ENCODE measurements at places on chromosomes 11 and 22.

DNA sequence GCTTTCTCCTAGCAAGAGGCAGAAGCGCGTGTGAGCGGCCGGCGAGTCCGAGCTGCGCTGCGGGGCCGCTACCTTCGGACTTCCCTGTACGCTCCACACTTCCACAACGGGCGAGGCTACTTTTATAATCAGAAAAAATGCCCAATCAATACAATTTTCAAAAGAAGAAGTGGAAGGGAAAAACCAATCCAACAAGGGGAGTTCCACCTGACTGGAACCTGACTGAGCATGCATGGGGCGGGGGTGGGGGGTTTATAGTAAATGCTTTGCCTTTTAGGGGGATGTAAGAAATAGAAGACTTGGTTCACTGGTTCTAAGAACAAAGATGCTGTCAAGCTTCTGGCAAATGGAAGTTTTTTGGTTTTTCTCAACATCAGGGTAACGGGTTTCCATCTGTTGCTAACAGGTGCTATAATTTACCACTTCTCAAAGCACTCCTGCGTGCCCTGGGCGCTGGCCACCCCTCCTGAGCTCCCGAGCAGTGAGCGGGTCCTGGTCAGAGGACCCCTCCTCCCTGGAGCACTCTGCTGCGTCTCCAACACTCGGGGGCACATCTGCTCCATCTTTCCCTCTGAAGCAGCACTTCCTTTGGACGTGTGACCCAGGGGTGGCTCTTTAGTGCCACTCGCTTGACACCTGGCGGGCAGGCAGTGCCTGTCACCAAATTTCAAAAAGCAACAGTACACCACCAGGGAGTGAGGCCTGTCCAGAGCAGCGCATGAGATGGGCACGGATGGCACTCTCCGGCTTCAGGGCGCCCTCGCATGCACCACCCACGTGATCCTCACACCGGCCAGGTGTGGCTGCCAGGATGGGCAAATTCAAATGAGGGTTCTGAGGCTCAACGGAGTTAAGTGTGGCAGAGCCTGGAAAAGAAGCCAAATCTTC, 21.6 kb upstream of the BID start:
- no peak for DNase-seq

GRCh38 chr22:39984746-39985145, 10.0 kb upstream of the FAM83F start:
- no peak for DNase-seq

- DNase-seq, result no peak
These were observed 55.4 kb downstream of the ST14 start for GRCh38 chr11:130214861-130215530.

GRCh38 chr11:32032478-32032877, 58.4 kb upstream of the RCN1 start:
- DNase-seq, result no peak

- DNase-seq, result no peak
These were observed 60.9 kb downstream of the SCGB1A1 start for GRCh38 chr11:62479631-62480201.

DNA sequence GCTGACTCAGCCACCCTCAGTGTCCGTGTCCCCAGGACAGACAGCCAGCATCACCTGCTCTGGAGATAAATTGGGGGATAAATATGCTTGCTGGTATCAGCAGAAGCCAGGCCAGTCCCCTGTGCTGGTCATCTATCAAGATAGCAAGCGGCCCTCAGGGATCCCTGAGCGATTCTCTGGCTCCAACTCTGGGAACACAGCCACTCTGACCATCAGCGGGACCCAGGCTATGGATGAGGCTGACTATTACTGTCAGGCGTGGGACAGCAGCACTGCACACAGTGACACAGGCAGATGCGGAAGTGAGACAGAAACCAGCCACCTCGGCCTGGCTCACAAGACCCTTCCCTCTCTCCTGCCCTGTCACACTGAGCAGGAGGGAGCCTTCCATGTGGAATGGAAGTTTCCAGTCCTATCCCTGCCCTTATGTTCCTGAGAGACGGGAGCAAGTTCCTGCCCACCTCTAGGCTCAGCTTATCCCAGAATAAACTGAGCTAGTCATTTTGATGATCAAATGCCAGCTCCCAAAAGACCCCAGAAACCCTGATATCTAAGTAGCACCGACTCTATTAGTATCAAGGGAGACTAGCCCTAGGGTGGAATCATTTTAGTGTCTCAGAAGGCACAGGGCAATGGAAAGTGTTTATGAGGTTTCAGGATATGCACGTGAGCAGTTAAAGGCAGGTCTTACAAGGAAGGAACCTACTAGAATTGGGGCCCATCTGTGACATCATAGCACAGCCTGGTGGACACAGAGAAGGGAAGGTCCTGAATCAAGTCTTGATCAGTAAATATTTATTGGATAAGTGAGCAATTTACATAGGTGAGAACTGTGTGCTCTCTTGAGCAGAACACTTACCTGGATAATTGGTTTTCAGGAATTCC, 6.3 kb upstream of the IGLL5 start:
- DNase-seq, result no peak

DNA sequence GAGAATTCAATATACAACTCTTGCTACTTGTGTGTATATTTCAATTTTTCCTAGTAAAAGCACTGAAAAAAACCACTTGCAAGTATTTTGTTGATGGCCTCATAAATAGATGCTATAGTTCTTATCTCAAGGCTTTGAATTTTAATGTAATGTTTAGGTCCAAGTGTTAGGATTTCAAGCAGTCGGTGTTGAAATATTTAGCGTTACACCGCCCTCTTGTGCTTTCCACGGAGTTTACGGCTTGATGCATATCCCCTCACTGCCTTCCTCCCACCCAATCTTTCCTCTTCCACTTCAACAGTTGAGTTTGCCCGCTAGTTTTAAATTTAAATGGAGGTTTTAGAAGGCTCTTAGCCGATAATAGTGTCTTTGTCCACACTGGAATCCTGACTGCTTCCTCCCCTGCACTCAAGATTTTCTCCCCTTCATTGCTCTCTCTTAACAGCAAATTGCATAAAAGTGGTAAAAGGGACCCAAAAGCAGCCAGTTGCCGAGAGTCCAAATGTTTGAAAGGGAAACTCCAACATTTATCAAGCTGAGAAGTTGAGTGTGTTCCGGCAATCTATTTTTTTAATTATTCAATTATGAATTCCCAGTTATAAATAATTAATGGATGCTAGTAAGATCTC, 25.9 kb upstream of the HTATIP2 start:
- no peak for DNase-seq

- no peak for DNase-seq
These were observed 826.1 kb downstream of the TBC1D22A start for GRCh38 chr22:47588578-47588960.

DNA sequence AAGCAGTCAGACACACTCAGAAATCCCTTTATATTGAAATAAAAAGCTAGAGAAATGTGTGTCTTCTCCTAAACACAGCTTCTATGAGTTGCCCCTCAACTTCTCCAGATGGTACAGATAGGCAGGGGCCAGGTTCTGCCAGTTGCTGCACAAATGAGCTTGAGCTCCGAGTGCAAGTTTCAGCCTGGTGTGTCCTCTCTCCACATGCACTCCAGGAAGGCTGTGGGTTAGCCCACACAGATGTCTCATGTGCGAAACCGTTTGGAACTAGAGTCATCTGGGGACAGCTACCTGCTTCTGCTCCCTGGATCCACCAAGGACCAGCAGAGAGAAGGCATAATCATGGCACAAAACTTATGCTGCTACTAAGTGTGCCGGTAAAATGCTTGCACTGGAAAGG, 812.6 kb downstream of the OPCML start:
- no peak for DNase-seq

- no peak for DNase-seq
These were observed 140.5 kb downstream of the MIAT start for GRCh38 chr22:26797910-26798309.

- no peak for DNase-seq
These were observed 32.7 kb upstream of the USP47 start for GRCh38 chr11:11808992-11809615.

GRCh38 chr11:34323601-34324000, 34.2 kb downstream of the ABTB2 start:
- DNase-seq, result no peak

DNA sequence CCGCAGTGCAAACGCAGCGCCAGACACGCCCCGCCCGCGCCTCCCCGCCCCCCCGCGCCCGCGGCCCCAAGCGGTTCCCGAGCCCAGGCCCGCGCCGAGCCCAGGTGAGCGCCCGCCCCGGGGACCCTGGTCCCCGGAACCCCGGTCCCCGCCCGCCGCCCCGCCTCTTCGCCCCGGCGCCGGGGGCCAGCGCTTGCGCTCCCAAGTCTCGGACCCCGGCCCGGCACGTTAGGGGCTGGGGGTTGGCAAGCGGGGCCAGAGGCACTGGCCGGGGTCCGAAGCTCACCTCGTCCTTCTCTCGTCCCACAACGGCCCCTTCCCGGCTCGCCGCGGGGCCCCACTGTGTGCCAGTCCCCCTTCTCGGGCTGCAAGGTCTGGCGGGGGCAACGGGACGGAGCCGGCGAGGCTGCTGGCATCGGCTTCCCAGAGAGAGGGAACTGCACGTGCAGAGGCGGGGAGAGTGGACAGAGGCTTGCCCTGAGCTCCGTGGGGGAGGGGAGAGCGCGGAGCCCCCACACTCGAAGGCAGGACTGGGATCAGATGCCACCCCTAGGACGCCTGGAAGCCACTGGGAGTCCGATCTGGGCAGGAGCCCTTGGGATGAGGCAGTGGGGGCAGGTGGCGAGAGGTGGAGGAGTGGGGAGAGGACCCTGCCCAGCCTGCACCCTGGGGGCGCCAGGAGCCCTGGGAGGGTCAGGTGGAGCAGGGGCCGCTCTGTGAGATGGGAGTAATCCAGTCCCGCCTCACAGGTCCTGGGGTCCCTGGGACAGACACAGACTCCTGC, 1.8 kb upstream of the AIFM3 start:
- DNase-seq, result no peak

GRCh38 chr11:8192896-8193209, 24.0 kb upstream of the RIC3 start:
- no peak for DNase-seq

GRCh38 chr11:106076171-106076918, 802 bp downstream of the KBTBD3 start:
- DNase-seq, result no peak

DNA sequence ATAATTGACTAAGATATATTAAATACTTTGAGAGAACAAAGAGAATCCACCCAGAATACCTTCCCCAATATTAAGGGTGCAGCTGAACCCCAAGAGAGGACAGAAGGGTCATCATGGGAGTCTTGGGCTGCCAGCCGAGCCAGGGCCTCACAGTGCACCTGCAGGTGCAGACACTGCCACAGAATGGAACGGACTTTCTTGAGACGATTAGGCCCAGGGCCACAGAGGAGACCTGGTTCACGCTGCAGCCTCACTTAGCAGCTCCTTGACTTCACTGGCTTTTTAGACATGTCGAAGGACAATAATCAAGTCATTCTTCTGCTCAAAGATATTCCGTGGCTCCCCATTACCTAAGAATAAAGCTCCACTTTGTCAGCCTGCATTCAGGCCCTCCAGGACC, 100.6 kb downstream of the PHF21B start:
- no peak for DNase-seq

DNA sequence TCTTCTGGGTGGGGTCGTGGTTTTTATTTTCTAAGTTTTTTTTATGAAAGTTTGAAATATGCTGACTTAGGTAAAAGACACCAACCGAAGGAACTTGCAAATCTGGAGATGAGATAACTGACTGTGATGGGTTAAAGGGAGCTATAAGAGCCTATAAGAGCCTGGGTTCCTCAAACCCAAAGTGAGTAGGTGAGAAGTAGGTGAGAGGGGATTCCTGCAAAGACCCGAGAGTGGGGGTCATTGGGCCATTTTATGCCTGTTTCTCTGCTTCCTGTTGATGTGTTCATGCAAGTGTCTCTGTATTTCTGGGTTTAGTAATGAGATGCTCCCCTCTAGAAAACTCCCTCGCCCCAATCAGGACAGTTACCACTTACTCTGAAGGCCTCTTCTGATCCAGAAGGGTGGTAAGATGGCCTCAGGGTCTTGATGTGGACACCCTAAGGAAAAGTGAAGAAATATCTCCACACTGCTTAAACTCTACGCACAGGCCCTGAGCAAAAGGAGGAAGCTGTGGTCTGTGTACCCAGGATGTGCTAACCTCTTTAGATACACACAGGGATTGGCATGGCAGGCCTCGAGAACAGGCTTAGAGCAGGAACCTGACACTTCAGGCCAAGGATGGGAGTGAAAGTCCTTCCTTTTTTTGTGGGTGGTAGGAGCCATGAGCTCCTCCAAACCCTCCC, 1.8 kb downstream of the FLI1 start:
- no peak for DNase-seq

DNA sequence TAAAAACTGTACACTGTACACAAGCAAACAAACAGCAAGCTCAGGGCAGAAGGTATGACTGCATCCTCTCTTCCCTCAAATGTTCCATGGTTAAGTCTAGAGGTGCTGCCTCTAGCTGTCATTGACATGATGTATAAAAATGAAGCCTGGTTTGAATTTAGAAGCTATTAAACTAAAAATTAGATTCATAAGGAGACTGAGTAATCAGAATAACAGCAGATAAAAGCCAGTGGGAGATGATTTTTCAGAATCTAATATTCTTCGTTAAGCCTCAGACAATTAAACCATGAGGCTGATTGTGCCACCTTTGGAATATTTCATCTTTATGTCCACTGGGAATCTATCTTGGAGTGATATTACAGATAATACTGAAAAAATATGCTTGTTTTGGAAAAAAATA, 101.4 kb upstream of the ZC3H12C start:
- DNase-seq, result no peak

GRCh38 chr22:17985606-17986005, 38.8 kb downstream of the MICAL3 start:
- DNase-seq, result no peak

DNA sequence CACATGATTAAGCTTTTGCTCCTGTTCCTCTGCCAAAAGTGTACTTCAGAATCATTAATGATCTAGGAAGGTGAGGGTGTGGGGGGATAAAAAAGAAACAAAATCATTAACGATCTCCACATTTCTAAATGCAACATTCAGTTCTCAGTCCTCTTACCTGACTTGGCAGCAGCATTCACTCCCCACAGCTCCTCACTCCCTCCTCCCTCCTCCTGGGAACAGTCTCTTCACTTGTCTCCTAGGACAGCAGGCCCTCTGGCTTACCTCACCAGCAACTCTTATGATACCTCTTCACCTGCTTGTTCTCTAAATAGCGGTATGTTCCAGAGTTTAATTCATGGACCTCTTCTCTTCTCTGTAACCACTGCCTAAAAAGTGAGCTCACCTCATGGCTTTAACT, 56.5 kb upstream of the APOA1 start:
- DNase-seq, result no peak

GRCh38 chr11:79253280-79253679, 187.6 kb downstream of the TENM4 start:
- DNase-seq, result no peak

- DNase-seq, result no peak
These were observed 3.0 kb downstream of the NCR3LG1 start for GRCh38 chr11:17354601-17354991.

- DNase-seq, result no peak
These were observed 72.2 kb downstream of the LARGE2 start for GRCh38 chr11:45994371-45995341.
